Activated effector memory CD4-positive, alpha-beta T cell treated with Interleukin-2 at 50 U/mL for 16 hours (primary cell): ENCODE measurements at places on chromosomes 6 and 20.

DNA sequence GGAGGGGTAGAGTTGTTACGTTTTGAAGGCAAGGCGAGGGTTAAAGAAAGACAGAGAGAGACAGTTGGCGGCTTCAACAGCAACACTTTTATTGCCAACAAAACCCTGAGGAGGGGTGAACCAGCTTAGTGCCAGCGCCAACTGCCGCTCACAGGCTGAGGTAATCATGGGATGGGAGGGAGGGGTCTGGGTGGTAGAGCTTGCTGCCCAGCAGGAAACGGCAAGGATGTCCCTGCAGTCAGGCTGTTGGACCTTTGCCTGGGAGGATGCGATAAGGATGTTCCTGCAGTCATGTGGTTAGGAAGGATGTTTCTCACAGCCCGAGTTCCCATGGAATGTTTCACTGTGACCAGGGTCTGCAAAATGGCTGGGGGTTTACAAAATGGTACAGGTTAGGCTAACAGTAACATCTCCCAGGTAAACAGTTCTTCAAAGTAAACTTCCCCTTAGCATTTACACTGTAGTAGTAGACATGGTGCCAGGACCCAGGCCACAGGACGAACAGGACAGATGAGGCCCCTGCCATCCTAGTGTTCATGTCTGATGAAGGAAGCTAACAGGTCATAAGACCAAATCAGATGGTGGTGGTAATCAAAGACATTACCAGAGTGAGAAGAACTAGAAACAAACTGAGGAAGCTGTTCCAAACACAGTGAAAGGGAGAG lies 647.3 kb upstream of the DEFB115 start:
- no peak for DNase-seq

- no peak for DNase-seq
These were observed 7.8 kb downstream of the LRRC1 start for GRCh38 chr6:53802582-53802981.

DNA sequence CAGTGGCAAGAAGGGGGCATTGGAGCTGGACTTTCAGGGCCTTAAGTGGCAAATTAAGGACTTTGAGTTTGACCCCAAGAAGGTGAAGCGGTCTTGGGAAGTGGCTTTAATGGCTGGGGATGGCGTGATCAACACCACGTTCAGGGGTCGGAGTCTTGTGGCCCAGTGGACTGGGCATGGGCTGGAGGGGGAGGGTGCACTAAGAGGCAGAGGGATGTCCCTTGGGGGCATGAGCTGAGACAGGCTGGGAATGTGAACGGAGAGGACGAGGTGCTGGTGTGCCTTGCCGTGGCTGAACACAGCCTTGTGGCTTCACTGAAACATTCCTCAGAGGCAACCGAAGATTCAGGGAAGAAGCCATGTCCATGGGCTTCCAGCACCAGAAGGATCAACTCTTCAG lies 227.0 kb downstream of the SYNDIG1 start:
- no peak for DNase-seq

GRCh38 chr20:19858466-19859371 lies 100.7 kb downstream of the RIN2 start:
- DNase-seq, result no peak

- DNase-seq, result peak; percentile 35
These were observed 4.3 kb downstream of the MTCL3 start for GRCh38 chr6:127514773-127515227.

DNA sequence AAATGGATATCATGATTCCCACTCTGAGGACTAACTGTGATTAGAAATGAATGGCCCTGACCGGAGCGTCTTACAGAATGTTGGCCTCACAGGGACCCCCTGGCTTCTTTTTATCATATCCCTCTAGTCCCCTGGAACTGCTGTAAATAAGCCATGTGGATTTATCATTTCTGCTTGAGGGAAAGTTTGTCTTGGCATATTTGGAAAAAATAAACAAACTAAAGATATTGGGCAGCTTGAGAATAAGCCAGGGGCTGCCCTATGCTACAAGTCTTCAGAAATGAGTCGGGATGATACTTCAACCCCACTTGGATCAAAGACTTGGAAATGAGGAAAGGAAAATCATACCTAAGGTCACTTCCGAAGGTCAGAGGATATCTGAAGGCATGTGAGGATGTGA lies 179.1 kb downstream of the THBS2 start:
- DNase-seq, result no peak

DNA sequence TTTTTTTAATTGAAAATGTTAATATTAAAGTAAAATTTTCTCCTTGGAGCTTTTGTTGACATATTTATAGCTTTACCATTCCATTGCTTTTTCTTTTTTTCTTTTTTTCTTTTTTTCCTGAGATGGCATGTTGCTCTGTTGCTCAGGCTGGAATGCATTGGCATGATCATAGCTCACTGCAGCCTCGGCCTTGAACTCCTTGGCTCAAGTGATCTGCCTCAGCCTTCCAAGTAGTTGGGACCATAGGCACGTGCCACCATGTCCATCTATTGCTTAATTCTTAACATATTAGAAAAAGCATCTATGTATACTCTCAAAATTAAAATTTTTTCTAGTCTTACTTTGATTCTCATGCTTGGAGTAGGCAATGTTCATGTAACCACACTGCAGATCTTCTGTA lies 43.0 kb downstream of the RALGAPB start:
- DNase-seq, result no peak

- no peak for DNase-seq
These were observed 4.6 kb upstream of the TXNDC5 start for GRCh38 chr6:7914991-7915789.
